ENCODE measurements at places on chromosomes 3 and 15.

- no peak for DNase-seq
Measured at GRCh38 chr3:3110749-3111361, 681 bp upstream of the IL5RA start.

DNA sequence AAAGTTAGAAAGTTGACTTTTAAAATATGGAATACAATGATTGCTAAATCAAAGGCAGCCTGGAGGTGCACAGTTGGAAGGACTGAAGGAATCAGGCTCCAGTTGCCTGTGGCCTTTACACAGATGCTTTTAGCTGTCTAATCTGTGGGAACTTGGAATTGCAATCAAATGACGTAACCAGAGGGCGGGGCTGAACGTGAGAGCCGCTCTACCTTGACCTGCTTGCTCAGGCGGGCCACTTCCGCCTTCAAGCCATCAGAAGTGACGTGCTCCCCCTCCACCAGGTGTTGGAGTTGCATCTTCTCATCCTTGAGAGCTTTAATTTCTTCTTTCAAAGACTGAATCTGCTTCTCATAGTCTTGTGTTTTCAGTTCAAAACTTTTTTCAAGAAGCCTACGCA is 37.7 kb upstream of the GNB5 start:
- no peak for DNase-seq

- DNase-seq, result no peak
Measured at GRCh38 chr15:62085740-62086139, 19.0 kb downstream of the C2CD4A start.

- DNase-seq, result no peak
Measured at GRCh38 chr3:160486459-160486869, 36.9 kb upstream of the TRIM59 start.

DNA sequence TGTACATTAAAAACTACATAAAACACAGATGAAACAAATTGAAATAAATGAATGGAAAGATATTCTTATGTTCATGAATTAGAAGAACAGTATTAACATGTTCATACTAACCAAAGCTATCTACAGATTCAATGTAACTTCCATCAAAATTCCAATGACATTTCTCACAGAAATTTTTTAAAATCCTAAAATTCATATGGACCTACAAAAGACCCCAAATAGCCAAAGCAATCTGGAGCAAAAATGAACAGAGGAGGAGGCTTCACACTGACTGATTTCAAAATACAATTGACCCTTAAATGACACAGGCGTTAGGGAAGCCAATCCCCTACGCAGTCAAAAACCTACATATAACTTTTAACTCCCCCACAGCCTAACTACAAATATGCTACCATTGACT is 39.4 kb downstream of the KPNA1 start:
- no peak for DNase-seq
